ENCODE measurements at places on chromosomes 3 and 15.

- no peak for DNase-seq
Measured at GRCh38 chr3:181311186-181311585, 321.6 kb upstream of the DNAJC19 start.

DNA sequence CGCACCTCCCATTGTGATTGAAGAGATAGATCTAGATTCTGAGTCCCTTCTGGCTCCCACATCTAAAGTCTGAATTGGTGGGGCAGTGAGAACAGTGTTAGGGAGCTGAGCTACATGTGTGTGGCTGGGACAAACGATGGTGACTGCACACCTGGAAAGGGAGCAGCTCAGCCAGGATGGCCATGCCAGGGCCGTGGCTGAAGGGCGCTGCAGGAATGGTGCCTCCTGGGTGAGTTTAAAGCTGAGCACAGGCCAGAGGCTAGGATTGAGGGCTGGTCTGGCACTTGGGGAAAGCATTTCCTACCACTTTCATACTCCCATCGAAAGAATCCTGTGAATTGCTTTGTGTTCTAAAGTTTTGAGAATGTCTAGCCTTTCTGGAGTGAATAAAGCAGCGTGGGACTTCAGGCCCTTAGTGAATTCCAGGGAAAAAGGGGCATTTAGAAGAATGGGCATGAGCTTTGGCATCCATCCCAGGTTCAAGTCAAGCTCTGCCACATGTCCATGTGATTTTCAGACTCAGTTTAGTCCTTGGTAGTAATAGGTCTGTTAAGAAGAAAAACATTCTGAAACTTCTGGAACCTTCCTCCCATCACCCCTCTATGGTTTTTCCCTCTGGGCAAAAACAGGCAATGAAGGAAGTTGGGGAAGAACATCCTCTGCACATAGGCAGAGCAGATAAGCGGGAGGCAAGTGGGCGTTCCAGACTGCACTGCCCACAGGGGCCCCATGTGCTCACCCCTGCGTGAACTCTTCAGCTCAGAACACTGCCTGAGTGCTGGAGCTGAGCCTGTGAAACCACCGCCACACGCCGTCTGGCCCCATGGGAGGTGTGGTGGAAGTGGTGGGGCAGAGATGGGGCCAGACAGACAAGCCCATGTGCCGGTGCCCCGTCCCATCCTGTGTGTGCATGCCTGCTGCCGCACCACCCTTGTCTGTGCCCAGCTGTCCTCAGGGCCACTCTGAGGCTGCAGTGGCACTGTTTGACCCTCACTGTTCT lies 12.9 kb upstream of the CPNE9 start:
- no peak for DNase-seq

GRCh38 chr3:149284034-149284433 lies 49.4 kb downstream of the TM4SF18 start:
- DNase-seq: no peak

DNA sequence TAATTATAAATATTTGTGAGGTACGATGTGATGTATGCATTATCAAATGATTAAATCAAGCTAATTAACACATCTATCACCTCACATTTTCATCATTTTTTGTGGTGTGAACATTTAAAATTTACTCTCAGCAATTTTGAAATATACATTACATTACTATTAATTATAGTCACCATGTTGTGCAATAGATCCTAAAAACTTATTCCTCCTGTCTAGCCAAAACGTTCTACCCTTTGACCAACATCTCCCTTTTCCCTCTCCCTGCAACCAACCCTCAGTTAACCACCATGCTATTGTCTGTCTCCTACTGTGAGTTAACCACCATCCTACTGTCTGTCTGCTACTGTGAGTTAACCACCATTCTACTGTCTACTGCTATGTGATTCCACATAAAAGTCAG lies 20.7 kb upstream of the SLMAP start:
- no peak for DNase-seq

GRCh38 chr15:73781038-73781925 lies 28.1 kb upstream of the INSYN1 start:
- DNase-seq: no peak

All from activated CD4-positive, alpha-beta T cell treated with anti-CD3 and anti-CD28 coated beads for 24 hours (primary cell).